ENCODE measurements at places on chromosomes 16 and 17. TPM values are rescaled to one million over a fixed set of nuclear protein-coding genes. Genes with fewer than 3 reads are reported as not detected.

DNA sequence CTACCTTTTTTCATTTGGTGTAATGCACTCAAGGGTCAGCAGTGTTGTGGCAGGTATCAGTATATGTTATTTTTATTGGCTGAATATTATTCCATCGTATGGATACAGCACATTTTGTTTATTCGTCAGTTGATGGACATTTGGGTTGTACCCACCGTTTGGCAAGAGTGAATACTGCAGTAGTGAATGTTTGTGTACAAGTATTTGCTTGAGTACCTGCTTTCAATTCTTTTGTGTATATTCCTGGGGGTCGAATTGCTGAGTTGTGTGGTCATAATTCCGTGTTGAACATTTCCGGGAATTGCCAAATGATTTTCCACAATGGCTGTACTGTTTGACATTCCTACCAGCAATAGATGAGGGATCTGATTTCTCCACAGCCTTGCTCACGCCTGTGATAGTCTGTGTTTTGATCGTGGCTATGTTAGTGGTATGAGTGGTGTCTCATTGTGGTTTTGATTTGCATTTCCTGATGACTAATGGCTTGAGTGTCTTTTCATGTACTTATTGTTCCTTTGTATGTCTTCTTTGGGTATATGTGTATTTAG, 108.4 kb downstream of the OR1D5 start:
- DNase-seq: no peak
- no peaks in the 10 kb centered on the region for H3K27me3 ChIP-seq
- no peaks in the 10 kb centered on the region for H3K36me3 ChIP-seq
- H3K4me3 ChIP-seq: no peak overlapping the region
- H3K4me1 ChIP-seq: peaks cover under 1% of the 10 kb centered on the region

DNA sequence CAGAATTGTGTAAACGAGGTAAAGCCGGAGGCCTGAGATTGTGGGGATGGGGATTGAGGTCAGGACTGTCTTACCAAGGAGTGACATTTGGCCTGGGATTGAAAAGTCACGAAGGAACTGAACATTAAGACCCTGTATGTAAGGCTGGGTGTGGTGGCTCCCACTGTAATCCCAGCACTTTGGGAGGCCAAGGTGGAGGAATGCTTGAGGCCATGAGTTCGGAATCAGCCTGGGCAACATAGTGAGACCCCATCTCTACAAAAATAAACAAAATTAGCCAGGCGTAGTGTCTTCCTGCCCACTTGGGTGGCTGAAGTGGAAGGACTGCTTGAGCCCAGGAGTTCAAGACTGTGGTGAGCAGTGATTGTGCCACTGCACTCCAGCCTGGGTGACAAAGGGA, 75.5 kb downstream of the JPH3 start:
- no peaks in the 10 kb centered on the region for H3K36me3 ChIP-seq
- no peak for DNase-seq
- peaks cover 15% of the 10 kb centered on the region for H3K4me1 ChIP-seq
- H3K27me3 ChIP-seq: peaks cover 10% of the 10 kb centered on the region

DNA sequence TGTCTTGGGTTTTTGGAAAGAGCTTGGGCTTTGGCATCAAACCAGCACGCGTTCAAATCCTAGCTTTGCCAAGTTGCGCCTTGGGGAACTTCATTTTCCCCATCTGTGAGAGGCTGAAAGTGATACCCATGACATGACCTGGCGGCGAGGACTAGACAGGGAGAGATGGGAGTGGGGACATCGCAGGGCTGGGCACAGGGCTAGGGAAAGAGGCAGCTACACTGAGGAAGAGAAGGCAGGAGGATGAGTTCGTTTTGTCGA, 202.9 kb downstream of the IRF8 start:
- no peaks in the 10 kb centered on the region for H3K36me3 ChIP-seq
- H3K4me1 ChIP-seq: peaks cover 14% of the 10 kb centered on the region
- DNase-seq: peak; percentile 38
- H3K4me3 ChIP-seq: no peak overlapping the region
- H3K27me3 ChIP-seq: peaks cover 24% of the 10 kb centered on the region

DNA sequence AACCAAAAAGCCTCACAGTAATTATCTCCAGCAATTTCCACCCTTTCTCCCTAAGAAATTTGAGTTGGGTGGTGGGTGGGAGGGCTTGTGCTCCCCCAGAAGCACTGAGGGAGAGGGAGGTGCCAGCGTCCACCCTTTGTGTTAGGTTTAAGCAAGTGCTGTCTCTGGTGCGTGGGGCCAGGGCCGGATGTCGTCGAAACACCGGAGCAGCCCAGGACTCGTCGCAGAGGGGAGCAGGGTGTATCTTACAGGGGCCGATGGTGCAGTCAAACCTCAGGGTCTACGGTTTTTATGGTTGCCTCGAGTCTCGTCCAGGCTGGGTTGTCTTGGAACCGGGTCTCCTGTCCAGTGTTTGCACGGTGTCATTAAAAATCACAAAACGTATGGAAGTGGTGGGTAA, 35.3 kb downstream of the METRNL start:
- no peaks in the 10 kb centered on the region for H3K36me3 ChIP-seq
- H3K27me3 ChIP-seq: peaks cover 19% of the 10 kb centered on the region
- peaks cover 30% of the 10 kb centered on the region for H3K4me1 ChIP-seq
- H3K27ac ChIP-seq: no peak overlapping the region
- DNase-seq: no peak
- H3K4me3 ChIP-seq: no peak overlapping the region

DNA sequence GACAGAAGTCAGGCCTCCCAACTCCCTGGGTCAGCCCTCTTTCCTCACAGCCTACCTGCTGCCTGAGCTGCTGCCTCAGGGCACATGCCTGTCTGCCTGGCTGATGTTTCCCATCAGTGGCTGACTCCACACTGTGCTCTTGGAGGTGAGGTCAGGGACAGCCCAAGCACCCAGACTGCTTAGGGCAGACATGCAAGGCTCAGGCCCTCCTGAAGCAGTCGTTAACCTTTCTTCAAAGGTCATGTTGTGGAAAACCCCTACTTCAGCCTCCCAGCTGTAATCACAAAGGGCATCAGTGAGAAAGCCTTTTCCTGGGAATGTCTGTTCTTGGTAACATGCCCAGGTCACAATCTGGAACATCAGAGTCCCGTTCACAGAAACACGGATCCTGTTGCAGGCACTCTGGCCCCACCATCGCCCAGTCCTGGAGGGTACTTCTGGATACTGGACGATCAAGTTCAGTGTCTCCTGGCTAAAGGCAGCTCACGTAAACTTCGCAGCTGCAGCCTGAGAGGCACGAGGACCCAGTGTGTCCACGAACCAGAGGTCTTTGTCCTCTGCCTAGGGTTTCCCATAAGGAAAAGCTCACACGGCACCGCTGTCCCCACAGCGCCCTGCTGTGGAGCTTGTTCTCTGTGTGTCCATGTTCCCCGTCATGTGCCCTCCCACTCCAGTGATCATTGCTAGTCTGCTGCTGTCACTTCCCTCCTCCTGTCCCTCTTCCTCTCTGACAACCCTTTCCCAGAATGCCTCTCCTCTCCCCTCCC, 54.9 kb downstream of the GNAO1 start:
- H3K4me3 ChIP-seq: no peak overlapping the region
- H3K27ac ChIP-seq: no peak overlapping the region
- DNase-seq: peak; percentile 23
- peaks cover 2% of the 10 kb centered on the region for H3K27me3 ChIP-seq
- H3K4me1 ChIP-seq: peaks cover 6% of the 10 kb centered on the region

TNP2 gene
- not detected for total RNA-seq

DNA sequence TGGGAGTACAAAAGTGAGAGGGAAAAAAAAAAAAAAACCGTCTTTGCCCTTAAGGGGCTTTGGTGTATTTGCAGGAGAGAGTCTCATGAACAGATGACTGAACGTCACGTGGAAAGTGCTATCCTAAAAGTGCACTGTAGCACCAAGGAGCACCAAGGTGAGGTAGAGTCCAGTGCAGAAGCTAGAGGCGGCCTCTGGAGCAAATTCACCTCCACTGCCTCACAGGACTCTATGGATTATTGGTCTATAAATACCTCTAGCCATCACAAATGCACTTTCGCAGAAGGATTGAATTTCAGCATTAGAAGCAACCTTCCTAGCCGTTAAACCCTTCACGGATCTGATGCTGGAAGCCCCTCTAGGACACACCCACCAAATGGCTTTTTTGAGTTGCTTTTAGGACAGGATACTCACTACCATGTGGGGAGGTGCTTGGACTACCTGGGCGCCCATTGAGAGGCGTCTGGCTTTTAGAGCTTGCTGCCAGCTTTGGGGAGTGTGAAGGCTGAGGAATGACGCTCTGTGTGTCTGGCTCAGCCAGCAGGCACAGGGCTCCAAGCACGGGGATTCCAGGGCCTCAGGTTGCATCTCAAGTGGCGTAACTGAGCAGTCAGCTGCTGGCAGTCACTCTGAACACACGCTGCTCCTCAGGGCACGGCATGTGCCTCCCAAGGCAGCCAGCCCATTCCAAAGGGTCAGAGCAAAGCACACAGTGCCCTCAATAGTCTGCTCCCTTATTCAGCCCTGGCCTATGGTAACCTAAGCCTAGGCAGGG, 52.7 kb downstream of the CDRT4 start:
- H3K27me3 ChIP-seq: no peaks in the 10 kb centered on the region
- H3K36me3 ChIP-seq: no peaks in the 10 kb centered on the region
- H3K27ac ChIP-seq: peak overlapping the region; percentile 86
- no peak overlapping the region for H3K4me3 ChIP-seq
- peak; percentile 89 for DNase-seq
- peaks cover 69% of the 10 kb centered on the region for H3K4me1 ChIP-seq

- no peak overlapping the region for H3K4me3 ChIP-seq
- H3K27me3 ChIP-seq: peaks cover 76% of the 10 kb centered on the region
- H3K36me3 ChIP-seq: peaks cover 12% of the 10 kb centered on the region
- no peak for DNase-seq
- peaks cover 74% of the 10 kb centered on the region for H3K4me1 ChIP-seq
- H3K27ac ChIP-seq: no peak overlapping the region
Observed at GRCh38 chr17:79799174-79799537, 2.3 kb upstream of the CBX8 start.

DNA sequence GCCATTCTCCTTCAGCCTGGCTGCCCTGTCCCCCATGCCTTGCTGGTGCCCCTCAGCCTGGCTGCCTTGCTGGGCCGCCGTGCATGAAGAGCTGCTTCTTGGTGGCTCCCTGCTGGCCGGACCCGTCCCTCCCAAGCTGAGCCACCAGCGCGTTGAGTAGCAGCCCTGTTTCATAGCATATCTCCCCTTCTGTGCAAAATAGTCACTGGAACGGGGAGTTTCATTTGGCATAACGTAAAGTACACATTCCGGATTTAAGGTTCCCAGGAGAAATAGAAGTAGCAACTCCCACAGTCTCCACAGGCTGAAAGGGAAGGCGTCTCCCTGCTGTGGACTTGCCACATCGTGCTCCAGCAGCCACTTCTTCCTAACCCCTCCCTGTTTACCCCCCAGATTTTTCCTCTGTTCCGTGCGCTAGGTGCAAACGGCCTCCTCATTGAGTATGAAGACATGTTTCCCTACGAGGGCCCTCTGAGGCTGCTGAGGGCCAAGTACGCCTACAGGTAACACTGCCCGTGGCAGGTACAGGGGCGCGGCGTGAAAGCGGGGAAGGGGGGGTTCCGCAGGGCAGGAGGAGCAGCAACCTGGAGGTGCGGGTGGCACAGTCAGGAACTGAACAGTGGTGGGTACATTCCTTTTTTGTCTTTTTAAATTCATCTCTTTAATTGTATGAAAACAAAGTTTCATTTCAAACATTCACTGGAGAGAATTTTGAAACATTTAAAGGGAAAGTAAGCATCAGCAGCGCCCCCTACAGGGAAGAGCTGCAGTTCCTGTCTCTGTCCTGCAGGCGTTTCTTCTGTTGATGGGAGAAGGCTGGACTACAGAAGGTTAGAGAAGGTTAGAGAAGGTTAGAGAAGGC, 5.8 kb upstream of the OGFOD3 start:
- no peak for DNase-seq
- H3K27ac ChIP-seq: no peak overlapping the region
- H3K27me3 ChIP-seq: no peaks in the 10 kb centered on the region
- no peak overlapping the region for H3K4me3 ChIP-seq

- H3K27ac ChIP-seq: no peak overlapping the region
- DNase-seq: no peak
- no peaks in the 10 kb centered on the region for H3K27me3 ChIP-seq
- H3K36me3 ChIP-seq: no peaks in the 10 kb centered on the region
- H3K4me1 ChIP-seq: no peaks in the 10 kb centered on the region
Observed at GRCh38 chr17:54494721-54495715, 405.6 kb upstream of the TOM1L1 start.

GSE1 gene
- 32.4 TPM for total RNA-seq

- no peaks in the 10 kb centered on the region for H3K4me1 ChIP-seq
- no peak for DNase-seq
- H3K4me3 ChIP-seq: no peak overlapping the region
- no peaks in the 10 kb centered on the region for H3K36me3 ChIP-seq
- no peaks in the 10 kb centered on the region for H3K27me3 ChIP-seq
Observed at GRCh38 chr16:83785455-83785854, 22.3 kb upstream of the HSBP1 start.

PRAC1 gene
- not detected for total RNA-seq

- H3K4me1 ChIP-seq: peaks cover 19% of the 10 kb centered on the region
- H3K36me3 ChIP-seq: no peaks in the 10 kb centered on the region
- DNase-seq: peak; percentile 85
- no peak overlapping the region for H3K27ac ChIP-seq
- H3K27me3 ChIP-seq: no peaks in the 10 kb centered on the region
- H3K4me3 ChIP-seq: no peak overlapping the region
Observed at GRCh38 chr17:2136241-2136640, 81.3 kb downstream of the HIC1 start.

All from muscle of leg (tissue), 16 donors.